ENCODE measurements at places on chromosomes 6 and 20.
A peak's percentile ranks its signal among the peaks of the same experiment; 100 is the strongest.

DNA sequence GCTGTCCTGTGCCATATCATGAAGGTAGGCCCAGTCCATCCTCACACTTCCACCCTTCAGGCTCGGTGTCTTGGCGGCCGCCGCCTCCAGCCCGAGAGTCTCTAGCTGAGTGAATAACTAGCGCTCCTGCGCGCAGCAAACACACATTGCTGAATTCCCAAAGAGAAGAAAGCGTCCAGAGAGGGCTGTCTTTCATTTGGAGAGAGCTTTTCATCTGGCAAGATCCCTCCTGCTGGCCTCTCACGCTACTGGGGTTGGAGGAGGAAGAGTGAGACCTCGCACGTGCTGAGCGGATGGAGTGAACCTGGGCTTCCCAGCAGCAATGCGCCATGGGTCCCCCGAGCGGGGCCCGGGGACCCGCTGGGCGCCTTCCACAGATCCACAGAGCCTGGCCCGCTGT is 73.2 kb downstream of the NCR2 start:
- no peak for DNase-seq

GRCh38 chr6:19175023-19175422 is 662.1 kb upstream of the ID4 start:
- DNase-seq: no peak

DNA sequence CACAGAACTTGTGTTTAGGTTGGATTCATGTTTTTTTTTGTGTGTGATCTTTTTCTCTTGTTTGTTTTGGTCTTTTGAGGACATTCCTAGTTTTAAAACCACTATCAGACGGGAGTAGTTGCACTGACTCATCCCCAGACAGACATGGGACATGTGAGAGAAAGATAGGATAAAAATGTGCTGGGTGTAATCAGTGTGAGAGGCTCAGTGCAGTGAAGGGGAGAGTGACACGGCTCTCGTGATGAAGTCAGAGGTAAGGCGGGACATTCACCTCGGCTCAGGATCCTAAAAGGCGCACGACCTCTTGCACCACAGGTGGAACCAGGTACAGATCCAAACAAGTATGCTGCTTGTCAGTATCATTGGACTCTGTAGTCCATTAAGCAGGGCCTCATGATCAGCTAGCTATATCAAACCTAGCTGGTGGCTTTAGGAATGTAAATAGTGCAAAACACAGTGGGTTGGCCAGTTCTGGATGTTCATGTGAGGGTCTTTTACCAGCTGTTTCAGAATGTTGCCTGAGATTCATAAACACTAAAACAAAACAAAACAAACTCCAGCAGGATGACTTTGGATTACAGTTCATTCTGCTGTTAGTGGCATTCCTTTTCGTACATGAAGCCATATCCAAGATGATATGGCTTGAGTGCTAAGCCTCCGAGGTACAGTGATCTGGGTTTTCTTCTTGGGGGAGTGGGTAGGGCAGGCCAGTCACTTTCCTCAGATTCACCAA is 18.0 kb downstream of the FOXO3 start:
- no peak for DNase-seq

GRCh38 chr20:51667491-51667890 is 100.7 kb downstream of the ATP9A start:
- no peak for DNase-seq

GRCh38 chr6:44538807-44539201 is 151.3 kb downstream of the CDC5L start:
- DNase-seq: no peak

- no peak for DNase-seq
Measured at GRCh38 chr6:168310945-168311344, 8.6 kb downstream of the DACT2 start.

- DNase-seq: no peak
Measured at GRCh38 chr6:43825187-43826115, 55.4 kb downstream of the VEGFA start.

- no peak for DNase-seq
Measured at GRCh38 chr6:114061741-114062140, 90.8 kb upstream of the HDAC2 start.

DNA sequence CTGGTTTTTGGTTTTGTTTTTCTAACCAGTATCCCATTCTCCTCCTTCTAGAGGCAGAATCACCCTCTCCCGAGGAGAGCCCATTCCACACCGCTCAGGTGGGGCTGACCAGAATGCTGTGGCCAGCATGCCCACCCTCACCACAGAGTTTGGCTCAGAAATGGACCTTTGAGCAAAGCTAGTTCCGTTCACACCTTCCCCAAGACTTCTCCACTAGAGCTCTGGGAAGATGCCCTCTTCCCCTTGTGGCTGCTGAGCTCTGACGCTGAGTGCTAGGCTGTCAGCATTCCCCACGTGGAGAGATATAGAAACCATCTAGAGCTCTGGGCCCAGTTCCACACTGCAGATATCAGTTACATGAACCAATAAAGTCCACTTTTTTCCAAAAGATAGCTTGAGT is 7.9 kb downstream of the GPLD1 start:
- no peak for DNase-seq

- DNase-seq: no peak
Measured at GRCh38 chr20:38625896-38626295, 24.3 kb downstream of the ARHGAP40 start.

DNA sequence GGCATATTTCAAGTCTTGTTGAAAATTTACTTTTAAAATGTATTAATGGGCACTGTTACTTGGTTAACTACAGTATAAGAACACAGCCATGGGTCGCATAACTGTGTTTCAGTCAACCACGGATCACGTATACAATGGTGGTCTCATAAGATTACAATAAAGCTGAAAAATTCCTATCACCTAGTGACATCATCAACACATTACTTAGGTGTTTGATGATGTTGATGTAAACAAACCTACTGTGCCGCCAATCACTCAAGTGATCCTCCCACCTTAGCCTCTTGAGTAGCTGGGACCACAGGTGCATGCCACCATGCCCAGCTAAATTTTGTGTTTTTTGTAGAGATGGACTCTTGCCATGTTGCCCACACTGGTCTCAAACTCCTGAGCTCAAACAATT is 16.7 kb upstream of the ETV7 start:
- no peak for DNase-seq

DNA sequence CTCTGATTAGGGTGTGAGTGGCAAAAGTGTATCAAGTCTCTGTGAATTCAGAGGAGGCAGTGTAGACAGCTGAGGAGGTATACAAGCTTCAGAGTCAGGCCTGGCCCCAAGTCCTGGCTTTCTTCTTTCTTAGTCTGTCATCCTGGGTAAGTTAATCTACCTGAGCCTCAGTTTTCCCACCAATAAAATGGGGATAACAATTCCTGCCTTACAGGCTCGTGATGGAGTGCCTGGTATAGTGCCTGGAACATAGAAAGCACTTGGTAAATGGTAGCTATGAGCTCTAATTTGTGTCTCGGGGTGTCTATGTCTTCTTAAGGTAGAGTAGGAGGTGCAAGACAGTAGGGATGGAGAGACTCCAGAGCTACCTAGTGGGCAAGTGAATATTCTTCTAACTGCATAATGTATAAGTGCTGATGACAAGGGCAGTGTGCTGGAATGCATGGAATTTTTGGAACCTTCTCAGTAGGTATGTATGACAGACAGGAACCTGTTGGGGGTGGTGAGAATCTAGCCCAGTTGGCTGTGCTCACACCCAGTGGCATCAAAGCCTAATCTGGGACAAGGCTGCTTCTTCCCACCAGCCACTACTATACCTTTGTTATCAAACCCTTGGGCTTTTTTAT is 4.0 kb upstream of the SCUBE3 start:
- no peak for DNase-seq

DNA sequence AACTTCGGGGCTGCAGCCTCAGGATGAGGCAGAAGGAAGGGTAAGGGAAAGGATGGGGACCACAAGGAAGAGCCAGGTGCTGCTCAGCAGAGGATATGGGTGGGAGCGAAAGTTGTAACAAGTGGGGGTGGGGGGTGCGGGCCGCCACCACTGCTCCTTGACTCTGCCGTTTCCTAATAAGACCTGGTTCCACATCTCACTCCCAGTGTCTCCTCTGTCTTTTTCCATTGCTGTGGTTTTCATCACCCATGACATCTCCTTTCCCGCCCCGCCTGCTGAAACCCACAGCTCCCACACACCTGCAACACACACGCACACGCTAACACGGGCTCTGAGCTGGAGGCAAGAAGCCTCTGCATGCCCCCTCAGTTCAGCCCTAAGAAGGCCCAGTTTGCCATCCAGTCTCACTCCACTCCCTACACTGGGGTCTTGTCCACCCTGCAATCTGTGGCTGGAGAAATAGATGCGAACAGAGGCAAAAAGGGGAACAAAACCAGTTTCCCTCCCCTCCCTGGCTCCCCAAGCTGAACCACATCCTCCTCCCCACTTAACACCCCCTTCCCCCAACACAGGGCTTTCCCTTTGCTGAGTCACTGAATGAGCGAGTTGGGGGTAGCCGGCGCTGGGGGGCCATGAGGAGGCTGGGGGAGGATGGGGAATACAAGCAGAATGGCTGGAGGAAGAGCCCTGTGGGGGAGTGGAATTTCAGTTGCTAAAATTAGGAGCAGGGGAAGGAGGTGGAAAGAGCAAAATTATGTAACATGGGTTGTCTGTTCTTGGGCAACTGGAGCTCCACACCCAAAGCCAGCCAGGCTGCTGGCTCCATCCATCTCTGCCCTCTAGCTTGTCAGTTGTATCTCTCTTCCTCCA is 11.5 kb downstream of the NFKBIL1 start:
- DNase-seq: peak; percentile 65

DNA sequence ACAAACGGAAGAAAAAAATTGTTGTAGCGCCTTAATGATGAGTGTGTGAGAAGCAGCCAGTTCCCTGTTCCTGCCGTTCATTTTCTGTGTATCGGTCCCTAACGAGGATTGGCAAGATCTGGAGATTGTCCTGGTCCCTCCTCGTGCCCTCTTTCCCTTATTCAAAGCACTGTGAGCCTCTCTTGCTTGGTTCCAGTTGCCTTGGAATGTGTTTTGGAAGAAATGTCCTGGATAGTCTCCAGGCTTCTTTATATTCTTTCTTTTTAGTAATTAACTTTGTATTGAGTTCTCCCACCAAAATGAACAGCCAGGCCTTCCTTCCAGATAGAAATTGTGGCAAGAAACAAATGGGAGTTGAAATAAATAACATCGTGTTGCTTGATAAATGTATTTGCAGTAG is 348.3 kb downstream of the CDH26 start:
- DNase-seq: no peak

DNA sequence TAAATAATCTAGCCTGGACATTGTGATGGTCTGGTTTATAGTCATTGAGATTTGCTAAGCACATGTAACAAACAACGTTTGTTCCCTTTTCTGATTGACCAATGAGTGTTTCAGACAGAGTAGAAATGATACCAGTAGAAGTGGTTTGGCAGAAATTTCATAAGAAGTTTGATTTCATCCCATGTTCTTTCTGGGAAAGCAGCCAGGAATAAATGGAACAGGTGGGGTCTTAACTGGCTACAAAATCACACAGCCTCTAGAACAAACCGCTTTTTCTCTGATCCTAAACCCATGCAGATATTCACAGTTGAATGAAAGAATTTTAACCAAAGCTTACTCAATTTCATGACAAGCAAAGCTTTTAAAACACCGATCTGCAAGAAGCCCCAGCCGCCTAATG is 227.5 kb downstream of the UST start:
- no peak for DNase-seq

DNA sequence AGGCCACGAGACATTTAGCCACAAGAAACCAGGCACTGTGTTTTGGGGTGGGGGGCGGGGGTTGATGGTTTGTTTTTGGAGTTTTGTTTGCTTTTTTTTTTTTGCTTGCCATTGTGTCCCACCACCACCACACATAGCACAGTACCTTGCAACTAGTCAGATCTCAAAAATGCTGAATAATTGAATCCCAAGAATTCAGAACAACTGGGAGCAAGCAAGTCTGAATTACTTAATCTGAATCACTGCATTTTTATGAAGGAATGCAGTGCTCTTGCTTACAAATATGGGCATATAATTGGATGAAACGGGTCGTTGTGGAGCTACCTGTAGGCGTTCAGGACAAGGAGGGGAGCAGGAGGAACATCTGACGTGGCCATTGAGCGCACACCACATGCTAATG is 151.5 kb upstream of the CDYL start:
- no peak for DNase-seq

GRCh38 chr6:111871207-111871606 is 2.0 kb downstream of the FYN start:
- DNase-seq: no peak

GRCh38 chr20:47784599-47785310 is 526 bp downstream of the SULF2 start:
- DNase-seq: no peak

- DNase-seq: peak; percentile 5
Measured at GRCh38 chr6:57173056-57173885, 1.1 kb downstream of the BAG2 start.

GRCh38 chr20:44732327-44732726 is 13.3 kb upstream of the KCNK15 start:
- DNase-seq: no peak

- DNase-seq: no peak
Measured at GRCh38 chr6:53095716-53096115, 30.5 kb downstream of the FBXO9 start.

DNA sequence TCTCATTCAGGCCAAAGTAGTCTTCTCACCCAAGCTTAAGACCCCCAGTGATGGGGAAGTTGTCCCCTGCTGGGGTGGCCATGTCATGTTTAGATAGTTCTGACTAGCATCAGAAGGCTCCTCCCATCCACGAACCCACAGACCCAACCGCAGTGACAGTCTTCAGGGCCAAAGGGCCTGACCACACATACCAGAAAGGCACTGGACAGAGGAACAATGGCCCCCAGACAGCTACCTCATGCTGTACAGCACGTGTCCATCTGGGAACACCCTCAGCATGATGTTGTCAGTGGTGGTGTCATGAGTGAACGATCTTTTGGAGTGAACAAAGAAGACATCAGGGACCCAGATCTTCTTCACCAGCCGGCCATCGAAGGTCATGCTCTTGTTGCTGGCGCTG is 46.3 kb downstream of the GABRR2 start:
- no peak for DNase-seq

- no peak for DNase-seq
Measured at GRCh38 chr20:23159256-23159946, 73.3 kb upstream of the CD93 start.

GRCh38 chr6:97068211-97068610 is 143.7 kb downstream of the KLHL32 start:
- DNase-seq: no peak

DNA sequence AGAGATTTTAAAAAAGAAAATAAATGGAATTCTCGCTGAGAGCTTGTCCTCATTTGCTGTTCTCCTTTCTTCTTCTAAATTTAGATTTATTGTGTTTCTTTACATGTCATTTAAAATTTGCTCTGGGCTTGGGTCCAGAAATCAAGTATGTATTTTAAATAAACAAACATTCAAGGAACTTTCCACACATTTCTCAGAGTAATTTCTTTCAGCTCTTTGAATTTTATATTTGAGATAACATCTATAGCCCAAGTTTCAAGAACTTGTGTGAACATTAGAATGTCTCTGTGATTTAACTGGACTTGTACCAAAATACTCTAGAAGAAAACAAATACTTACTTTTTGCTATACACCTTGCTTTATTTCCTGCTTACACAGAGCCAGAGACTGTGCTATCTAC is 192.3 kb downstream of the TMEM200A start:
- no peak for DNase-seq
